ENCODE measurements at places on chromosomes 12 and 14.

DNA sequence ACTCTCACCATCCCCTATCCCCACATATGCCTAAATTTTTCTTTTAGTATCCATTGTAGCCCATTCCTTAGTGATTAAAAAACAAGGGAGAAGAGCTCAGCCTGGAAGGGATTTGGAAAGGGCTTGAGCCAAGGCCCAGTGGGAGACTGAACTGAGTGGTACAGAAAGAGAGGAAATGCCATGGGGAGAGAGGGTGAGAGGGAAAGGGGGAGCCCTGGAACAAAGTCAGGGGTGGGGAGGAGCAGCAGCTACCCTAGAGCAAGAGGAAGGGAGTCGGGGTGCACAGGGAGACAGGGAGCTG, 2.6 kb upstream of the ATN1 start:
- no peak for DNase-seq

- DNase-seq: no peak
Observed at GRCh38 chr12:46602474-46602873, 223.3 kb downstream of the SLC38A4 start.

- DNase-seq: peak; percentile 35
Observed at GRCh38 chr12:63276537-63277365, 125.8 kb upstream of the AVPR1A start.

DNA sequence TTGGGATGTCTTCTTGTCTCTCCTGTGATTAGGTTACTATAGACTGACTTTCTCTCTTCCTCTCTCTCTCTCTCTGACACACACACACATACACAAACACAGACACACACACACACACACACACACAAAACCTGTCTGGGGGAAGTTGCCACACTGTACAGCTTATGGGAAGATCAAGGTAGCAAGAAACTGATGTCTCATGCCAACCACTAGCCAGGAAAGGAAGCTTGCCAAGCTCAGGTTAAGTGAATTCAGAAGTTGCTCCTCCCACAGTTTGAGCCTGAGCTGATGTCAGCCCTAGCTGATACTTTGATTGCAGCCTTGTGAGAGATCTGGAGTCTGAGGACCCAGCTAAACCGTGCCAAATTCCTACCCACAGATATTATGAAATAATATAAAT, 67.1 kb downstream of the PPFIA2 start:
- no peak for DNase-seq

GRCh38 chr12:103821773-103822172, 19.3 kb downstream of the NT5DC3 start:
- no peak for DNase-seq

DNA sequence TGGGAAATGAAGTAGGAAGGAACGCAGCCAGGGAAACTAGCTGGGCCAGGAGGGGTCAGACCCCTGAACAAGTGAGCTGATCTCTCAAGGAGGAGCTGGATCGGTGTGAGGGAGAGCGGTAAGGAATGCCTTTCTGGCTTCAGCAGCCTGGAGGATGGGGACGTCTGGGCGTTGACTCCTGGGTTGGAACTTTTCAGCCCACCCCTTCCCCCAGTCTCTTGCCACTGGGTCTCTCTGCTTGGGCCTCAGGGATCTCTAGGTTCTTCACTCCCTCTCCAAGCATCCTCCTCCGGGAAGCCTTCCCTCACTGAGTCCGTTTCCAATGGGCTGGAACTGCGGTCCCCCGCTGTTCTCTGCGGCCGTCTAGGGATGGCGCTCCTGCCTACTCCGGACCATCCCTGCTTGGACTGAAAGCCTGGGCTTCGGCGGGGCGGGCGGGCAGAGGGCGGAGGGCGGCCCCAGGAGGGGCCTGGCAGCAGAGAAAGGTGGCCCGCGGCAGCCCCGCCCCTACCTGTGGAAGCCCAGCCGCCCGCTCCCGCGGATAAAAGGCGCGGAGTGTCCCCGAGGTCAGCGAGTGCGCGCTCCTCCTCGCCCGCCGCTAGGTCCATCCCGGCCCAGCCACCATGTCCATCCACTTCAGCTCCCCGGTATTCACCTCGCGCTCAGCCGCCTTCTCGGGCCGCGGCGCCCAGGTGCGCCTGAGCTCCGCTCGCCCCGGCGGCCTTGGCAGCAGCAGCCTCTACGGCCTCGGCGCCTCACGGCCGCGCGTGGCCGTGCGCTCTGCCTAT, at the start of gene KRT7:
Gene KRT7, plus strand, starts transcription at position 570 of the 788 bp plus-strand sequence. Its CDS starts 54 bp downstream, at position 624.
- DNase-seq: no peak

DNA sequence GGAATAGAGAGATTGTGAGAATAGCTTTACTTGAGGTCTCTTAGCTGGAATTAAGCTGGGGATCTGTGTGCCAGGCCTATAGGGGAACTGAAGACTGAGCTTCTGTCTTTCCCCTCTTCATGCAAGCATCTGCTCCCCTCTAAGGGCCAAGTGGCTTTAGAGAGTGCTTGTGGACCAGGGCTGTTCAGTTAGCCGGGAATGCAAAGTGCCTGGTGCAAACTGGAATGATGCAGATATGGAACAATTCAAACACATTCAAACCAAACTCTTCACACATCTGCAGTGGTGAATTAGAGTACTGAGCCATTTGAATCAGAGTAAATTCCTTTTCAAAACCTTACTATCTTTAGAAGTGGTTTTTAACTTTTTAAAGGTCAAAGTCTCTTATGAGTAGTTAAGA, 99.0 kb downstream of the LIN7A start:
- no peak for DNase-seq

DNA sequence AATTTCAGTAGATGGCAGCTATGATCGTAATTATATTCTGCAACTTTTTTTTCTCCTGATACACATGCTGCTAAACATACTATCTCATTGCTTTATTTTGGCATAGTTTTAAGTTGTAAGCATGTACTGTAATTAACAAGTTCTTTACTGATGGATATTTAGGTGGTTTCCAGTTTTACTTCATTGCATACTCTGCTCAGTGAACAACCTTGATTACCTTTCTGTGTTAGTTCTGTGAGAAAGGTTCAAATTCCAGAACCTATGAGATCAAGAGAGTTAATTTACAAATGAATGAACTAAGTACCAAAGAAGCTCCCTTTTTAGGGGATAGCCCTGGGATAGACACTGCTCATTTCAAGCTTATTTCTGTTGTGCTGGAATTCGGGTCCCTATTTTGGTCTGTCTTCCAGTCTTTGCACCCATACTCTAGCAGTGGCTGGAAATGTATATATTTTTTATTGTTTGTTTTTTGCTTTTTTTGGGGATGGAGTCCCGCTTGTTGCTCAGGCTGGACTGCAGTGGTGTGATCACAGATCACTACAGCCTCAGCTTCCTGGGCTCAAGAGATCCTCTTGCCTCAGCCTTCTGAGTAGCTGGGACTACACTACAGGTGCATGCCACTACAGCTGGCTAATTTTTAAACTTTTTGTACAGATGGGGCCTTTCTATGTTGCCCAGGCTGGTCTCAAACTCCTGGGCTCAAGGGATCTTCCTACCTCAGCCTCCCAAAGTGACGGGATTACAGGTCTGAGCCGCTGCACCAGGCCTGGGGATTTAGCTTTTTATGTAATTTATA, 10.6 kb downstream of the PAPOLA start:
- no peak for DNase-seq

Data from inflammatory macrophage treated with lipopolysaccharide for 1 hour (primary cell).